HT1080 (cell line): ENCODE measurements at places on chromosomes 2 and 18.

GRCh38 chr2:204691911-204692510, 146.7 kb downstream of the PARD3B start:
- DNase-seq = peak; percentile 71

- no peak for DNase-seq
Observed at GRCh38 chr2:75031171-75031570, 72.7 kb downstream of the POLE4 start.

DNA sequence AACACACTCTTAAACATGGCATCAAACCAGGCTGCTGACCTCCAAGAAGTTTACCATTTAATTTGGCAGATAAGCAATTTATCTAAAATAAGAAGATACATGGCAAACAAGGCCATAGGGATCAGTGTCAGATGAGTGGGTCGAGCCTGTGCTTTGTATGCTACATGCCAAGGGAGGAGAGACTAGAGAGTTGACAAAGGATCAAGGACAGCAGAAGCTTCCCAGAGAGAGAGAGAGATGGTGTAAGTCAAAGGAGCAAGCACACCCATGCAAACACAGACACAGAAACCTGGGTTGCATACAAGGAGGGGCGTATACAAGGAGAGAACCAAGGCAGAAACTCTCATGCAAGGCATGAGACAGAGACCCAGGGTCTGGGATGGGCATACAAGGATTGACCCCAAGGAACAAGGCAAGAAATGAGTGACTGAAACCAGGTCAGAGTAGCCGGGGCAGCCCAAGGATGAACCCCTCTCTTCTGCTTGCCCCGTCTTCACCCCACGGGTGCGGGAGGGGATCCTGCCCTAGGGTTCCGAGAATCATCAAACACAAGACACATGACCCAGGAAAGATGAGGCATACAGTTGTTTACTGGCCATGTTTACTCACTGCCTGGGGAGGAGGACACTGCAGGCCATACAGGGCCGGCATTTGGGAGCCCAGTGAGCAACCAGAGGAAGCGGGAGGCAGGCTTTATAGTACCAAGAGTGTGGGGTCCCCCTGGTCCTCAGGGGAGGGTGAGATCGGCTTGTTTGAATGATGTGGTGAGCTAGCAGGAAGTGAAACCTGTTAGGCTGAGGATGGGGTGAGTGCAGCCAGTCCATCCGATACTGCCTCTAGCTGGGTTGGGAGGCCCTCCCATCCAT, 529.2 kb upstream of the ID2 start:
- DNase-seq = no peak

DNA sequence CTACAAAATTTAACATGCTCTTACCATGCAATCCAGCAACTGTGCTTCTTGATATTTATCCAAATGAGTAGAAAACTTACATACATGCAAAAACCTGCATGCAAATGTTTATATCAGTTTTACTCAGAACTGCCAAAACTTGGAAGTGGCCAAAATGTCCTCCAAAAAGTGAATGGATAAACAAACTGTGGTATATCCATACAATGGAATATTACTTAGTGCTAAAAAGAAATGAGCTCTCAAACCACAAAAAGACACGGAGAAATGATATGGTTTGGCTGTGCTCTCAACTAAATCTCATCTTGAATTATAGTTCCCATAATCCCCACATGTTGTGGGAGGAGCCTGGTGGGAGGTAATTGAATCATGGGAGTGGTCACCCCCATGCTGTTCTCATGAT, 267.2 kb downstream of the ZEB2 start:
- no peak for DNase-seq

DNA sequence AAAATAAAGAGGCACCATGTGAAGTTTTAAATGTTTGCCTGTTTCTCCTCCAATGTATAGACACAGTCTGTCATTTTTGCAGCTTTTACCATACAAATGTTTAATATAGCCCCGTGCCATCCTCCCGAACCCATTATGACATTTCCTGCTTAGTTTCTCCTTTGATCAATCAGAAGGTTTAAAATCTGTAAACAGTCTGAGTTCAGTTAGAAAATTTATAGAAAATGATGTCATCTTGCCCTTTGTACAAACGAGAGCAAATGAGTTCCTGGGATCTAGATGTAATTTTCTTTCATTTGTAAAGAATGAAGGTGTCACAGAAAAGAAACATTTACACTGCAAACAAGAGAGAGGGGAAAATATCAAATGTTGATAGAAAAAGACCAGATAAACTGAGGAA, 62.7 kb upstream of the NFU1 start:
- no peak for DNase-seq

- peak; percentile 91 for DNase-seq
Observed at GRCh38 chr2:216315802-216316603, 56.3 kb downstream of the MARCHF4 start.
